ENCODE measurements at places on chromosomes 16 and 17.

DNA sequence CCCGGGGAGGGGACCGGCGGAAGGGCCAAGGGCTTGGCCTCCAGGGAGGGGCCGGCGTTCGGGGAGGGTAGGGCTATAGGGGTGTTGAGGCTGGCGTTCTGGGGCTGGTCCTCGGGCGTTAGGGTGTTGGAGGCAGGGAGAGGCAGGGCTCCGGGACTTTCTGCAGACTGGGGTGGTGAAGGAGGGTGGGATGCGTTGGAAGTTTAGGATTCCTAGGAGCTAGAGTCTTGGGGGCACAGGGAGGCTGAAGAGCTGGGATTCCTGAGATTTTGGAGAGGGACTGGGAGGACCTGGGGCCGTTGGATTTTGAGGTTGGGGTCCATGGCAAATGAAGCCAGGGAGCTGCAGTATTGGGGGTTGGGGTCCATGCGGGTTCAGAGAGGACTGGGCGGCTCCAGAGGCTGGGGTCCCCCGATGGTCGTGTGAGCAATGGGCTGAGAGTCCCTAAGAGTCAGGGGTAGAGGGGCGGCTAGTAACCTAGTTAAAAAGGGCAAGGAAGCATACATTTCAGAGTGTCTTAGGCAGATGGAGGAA is 740 bp downstream of the NFATC2IP start:
- no peak for DNase-seq

DNA sequence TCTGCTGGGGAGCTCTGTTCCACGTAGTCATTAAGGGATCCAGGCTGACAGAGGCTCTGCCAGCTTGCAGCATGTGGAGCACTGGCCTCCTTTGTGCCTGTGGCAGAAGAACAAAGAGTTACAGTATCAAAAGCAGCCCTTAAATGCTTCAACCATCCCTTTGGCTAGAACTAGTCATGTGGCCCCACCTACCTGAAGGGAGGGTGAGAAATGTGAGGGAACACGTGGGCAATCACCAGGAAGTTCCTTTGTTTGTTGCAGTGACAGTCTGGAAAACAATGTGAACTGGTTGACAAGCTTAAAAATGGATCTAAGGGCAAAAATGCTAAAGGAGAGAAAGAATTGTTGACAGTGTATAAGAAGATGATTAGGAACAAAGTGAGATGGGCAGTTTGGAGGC is 290.4 kb upstream of the HSBP1 start:
- DNase-seq, result no peak

DNA sequence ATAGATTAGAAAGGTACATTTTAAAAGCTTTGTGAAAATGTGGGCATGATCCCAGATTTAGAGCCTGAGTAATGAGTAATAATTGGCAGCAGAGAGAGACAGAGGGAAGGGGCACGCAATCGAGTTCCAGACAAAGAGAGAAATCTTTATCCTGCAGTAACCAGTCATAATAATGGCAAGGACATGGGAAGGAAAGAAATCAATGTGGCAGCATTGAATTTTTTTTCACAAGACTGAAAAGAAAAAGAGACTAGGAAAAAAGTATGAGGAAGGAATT is 790.8 kb upstream of the SOX9 start:
- DNase-seq, result no peak

GRCh38 chr17:10633738-10634379 is 23.2 kb downstream of the MYH3 start:
- no peak for DNase-seq

GRCh38 chr17:55450232-55450825 is 28.7 kb upstream of the MMD start:
- DNase-seq, result no peak

- DNase-seq, result no peak
These were observed 16.2 kb downstream of the SALL1 start for GRCh38 chr16:51134876-51135275.

- no peak for DNase-seq
These were observed 27.1 kb downstream of the ARSG start for GRCh38 chr17:68318103-68318991.

Measured in HFF-Myc (cell line).